ENCODE measurements at places on chromosomes 5 and 9.

- DNase-seq, result no peak
Observed at GRCh38 chr5:2149195-2149539, 266.4 kb upstream of the IRX4 start.

DNA sequence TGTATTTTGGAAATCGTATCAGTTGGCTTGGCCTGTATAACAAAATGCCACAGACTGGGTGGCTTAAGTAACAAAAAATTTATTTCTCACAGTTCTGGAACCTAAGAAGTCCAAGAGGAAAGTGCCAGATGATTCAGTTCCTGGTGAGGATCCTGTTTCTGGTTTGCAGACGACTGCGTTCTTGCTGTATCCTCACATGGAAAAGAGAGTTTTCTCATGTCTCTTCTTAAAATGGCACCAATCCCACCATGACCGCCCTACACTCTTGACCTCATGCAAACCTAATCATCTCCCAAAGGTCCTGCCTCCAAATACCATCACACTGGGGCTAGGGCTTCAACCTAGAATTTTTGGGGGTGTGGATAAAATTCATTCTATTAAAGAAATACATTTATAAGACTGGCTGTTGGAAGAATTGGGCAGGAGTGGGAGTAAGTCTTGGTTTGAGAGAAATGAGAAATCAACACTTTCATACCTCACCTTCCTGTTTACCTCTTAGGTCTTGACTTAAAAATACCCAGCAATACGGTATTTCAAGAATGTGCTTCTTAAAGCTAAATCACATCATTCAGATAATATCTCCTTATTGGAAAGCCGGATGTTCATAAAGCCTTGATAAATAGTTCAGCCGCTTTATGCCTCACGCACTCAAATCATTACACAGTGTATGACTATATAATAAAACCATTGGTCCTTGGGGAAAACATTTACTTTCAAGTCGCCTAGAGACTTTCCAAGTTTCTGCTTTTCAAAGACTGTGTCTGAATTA is 28.7 kb downstream of the PTTG1 start:
- DNase-seq, result no peak

GRCh38 chr5:109328626-109329025 is 81.1 kb downstream of the PJA2 start:
- no peak for DNase-seq

GRCh38 chr9:6733257-6733656 is 24.5 kb upstream of the KDM4C start:
- DNase-seq, result no peak

DNA sequence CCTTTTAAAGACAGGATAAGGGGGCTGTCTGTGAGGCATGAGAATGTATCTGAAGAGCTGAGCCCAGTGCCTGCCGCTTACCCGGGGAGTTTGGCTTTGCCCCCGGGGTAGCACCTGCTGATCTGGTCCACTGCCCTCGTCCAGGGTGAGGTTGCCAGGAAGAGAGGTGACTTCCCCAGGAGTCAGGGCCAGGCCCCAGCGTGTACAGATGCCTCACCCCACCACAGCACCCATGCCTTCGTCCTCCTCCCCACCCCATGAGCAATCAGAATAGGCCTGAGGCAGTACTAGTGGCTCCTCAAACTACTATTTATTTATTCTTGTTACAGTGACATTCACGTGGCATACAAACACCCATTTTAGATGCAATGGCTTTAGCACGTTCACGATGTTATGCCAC is 15.7 kb upstream of the AIF1L start:
- no peak for DNase-seq

DNA sequence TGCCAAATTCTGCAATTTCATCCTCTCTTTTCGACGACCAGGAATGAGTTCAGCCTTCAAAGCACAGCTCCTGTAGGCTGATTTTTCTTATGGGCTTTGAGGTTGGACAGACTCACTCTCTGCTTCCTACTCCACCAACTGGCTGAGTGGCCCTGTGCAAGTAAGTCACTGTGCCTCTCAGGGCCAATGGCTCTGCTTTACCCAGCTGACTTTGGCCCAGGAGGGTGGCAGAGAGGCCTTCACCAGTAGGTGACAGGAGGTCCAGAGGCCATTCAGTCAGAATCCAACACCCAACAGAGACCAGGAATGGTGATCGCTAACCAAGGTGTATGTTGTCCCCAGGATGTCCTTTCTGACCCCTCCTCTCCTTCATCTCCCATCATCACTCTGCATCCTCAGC is 49.5 kb upstream of the ALDH1B1 start:
- no peak for DNase-seq

GRCh38 chr9:97153967-97154366 is 115.0 kb upstream of the CTSV start:
- DNase-seq, result no peak

DNA sequence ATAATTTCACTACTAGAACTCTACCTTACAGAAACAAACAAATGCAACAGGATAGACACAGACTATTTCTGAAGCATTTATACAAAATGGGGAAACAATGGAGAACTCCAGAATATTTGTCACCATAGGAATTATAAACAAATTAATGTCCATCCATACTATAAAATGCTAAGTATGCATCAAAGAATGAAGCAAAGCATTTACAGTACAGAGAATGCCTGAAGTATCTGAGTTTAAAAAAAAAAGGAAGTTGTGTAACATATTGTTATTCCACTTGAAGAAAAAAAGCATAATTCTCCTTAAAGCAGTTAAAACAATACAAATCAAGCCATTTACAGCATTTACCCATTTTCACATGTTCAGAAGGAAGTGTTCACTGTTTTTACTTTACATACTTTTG is 53.0 kb downstream of the DROSHA start:
- no peak for DNase-seq

- DNase-seq, result no peak
Observed at GRCh38 chr5:112329419-112330090, 89.5 kb downstream of the EPB41L4A start.

GRCh38 chr9:123687246-123687751 is 242.6 kb downstream of the DENND1A start:
- DNase-seq, result no peak

DNA sequence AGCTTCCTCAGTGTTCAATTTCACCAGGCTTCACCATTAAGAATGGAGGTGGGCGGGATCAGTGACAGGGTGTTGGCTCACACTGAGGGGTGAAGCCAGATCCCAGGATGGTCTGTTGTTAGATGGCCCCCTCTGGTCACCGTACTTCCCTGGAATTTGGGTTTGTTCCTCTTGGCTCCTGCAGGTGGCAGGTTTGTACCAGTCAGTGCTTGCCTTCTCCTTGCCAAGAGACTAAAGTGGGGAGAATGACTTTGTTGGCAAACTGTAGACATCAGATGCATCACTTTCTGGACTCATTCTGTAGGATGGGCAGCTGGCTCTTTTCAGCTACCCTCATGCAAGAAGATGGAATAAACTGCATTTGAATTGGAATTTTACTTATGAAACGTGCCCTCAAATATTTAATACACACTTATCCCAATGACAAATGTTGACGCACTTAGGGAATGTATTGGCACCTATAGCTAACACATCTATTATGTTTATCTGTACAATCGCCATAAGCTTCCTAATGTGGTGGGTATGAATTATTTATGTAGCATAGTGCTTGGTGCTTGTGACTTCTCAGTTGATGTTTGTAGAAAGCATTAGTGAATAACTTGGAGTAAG is 31.4 kb upstream of the ANKRD55 start:
- peak; percentile 37 for DNase-seq

DNA sequence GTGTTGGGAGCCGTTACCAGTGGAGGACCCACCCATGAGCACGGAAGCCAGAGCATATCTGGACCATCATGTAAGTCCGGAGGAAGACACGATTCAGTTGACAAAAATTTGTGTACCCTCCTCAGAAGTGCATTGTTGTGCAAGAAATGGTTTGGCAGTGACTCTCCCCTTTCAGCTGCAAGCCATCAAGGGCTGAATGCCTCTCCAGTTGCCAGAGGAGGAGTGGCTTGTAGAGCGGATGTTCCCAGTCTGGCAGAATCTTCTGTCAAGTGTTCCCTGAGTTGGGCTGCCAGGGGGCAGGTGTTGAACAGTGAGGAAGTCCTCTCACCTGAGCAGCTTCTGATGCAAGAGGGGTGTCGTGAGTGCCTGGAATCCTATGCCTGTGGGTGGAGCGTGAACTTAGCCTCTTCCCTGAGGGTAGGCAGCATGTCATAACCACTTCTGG is 27.6 kb upstream of the CDKN2AIPNL start:
- DNase-seq, result peak; percentile 28

GRCh38 chr9:75845806-75846205 is 44.7 kb upstream of the PCSK5 start:
- no peak for DNase-seq

DNA sequence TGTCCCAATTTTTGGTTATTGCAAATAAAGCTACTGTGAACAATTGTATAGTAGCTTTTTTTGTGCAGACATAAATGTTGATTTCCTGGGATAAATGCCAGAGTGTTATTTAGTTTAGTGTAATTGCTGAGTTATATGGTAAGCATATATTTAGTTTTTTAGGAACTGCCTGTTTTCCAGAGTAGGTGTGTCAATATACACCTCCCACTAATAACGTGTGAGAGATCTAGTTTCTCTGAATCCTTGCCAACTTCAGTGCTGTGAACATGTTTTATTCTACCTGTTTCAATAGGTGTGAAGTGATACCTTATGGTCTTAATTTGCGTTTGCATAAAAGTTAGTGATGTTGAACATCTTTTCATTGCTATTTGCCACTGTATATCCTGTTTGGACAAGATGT is 9.1 kb upstream of the OR2S2 start:
- DNase-seq, result peak; percentile 73
